Frontal cortex (tissue), 4 donors: ENCODE measurements at places on chromosomes 3 and 15.

DNA sequence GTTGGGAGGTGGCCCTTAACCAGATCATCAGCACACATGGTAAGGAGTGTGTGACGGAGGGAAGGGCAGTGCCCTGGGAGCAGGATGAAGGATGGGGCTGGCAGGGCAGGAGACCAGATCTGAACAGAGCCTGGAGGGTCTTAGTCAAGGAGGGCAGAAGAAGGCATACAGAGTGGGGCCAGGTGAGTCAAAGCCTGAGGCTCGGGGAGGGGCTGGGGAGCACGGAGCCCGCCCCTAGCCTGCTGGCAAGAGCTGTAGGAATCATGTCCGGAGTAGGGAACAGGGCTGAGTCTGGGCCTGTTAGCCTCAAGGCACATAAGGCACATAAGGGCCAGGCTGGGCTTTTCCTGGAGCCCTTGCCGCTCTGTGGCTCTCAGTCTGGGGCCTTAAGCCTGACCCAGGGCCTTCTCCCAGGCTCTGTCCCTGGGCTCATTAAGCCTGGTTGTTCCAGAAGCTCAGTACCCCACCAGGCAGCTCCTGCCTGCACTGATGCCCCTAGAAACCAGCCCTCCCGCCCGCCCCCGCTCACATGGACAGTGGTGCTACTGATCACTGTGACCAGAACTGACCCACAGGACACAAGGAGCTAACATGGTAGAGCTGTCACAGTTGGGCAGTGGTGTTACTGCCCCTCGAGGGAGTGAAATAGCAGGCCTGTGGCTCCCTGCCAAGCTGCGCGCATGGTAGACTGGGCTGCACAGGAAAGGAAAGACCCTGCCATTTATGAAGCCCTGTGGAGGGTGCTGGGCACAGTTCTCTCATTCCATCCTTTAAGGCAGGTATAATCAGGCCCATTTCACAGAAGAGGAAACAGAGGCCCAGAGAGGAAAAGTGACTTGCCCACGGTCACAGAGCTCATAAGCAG is 14.6 kb downstream of the ISG20 start:
- no peak for DNase-seq

GRCh38 chr3:178706411-178706810 is 170.2 kb downstream of the KCNMB2 start:
- DNase-seq = no peak

- DNase-seq = peak; percentile 34
Measured at GRCh38 chr3:50649451-50649931, 25.2 kb upstream of the DOCK3 start.

DNA sequence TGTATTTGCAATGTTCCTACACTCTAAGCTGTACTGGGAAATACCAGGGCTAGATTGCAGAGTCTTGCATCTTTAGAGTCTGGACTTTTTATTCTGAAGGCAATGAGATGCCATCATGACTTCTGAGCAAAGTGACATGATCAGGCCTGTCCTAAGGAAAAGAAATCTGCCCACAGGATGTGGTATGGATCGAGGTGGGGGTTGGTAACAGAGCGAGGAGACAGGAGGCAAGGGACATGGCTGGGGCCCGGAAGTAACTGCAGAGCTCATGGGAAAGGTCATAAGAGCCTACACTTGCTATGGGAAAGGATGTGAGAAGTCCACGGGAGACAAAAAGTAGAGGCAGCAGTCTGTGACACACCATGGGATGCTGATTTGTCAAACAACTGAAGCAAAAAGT is 121.5 kb downstream of the OXNAD1 start:
- DNase-seq = no peak

GRCh38 chr3:95521396-95521795 is 1293.0 kb upstream of the EPHA6 start:
- no peak for DNase-seq
